IMR-90 (cell line): ENCODE measurements at places on chromosomes 6 and 20. TPM values are rescaled to one million over a fixed set of nuclear protein-coding genes. Genes with fewer than 3 reads are reported as not detected.

- H3K4me1 ChIP-seq = peaks cover 30% of the 10 kb centered on the region
- peak; percentile 100 for DNase-seq
- H3K27me3 ChIP-seq = no peaks in the 10 kb centered on the region
- H3K27ac ChIP-seq = peak overlapping the region; percentile 19; the same call in 1 of the 2 replicates
- H3K4me3 ChIP-seq = no peak overlapping the region
Measured at GRCh38 chr6:133609415-133610226, 279.3 kb upstream of the TCF21 start.

DNA sequence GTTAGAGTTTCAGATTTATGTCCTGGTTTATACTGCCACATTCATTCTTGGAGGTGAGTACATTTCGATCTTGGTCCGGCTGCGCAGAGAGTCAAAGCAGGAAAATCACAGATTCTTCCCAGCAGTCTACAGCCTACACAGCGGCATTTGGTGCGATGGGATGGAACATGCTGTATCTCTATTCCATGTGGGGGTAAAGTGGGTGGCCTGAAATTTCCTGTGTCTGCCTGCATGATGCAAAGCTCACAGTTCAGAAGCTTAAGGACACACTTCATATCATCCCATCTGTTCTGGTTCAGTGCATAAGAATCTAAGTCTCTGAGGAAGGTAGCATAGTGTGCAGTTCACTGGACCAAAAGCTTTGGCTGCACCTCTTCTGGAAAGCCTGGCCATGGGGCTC, at the start of gene DEFB127:
DEFB127 (plus strand) TSS at position 301 of the 400 bp plus-strand sequence; CDS start at position 392, 91 bp downstream.
- no peak within 1 kb of the TSS for H3K27ac ChIP-seq
- H3K4me1 ChIP-seq = no peaks in the 10 kb centered on the region
- H3K4me3 ChIP-seq = no peak within 1 kb of the TSS
- DNase-seq = no peak
- no peaks in the 10 kb centered on the region for H3K36me3 ChIP-seq

- no peaks in the 10 kb centered on the region for H3K27me3 ChIP-seq
- H3K4me1 ChIP-seq = peaks cover 14% of the 10 kb centered on the region
- H3K36me3 ChIP-seq = no peaks in the 10 kb centered on the region
- peak overlapping the region; percentile 81 for H3K27ac ChIP-seq
Measured at GRCh38 chr6:169292338-169293124, 38.9 kb upstream of the THBS2 start.

DNA sequence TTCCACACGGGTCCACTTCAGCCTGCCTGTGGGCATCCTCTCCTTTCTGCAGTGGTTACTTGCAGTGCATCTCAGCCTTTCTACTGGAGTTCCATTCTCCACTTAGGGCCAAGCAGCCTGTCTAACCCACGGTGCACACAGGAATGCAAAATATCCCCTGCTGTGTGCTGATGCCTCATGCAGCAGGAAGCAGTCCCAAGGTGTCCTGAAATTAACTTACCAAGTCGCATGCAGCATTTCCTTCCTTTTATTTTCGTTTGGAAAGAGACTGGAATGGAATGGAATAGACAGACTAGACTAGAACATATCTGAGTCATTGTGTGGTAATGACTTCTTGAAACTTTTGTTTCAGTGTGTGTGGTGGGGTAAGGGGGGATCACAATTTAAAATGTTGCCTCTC, 25.9 kb upstream of the FOXQ1 start:
- no peak overlapping the region for H3K4me3 ChIP-seq
- H3K27me3 ChIP-seq = peaks cover 2% of the 10 kb centered on the region; the same call in 1 of the 2 replicates
- DNase-seq = peak; percentile 71
- H3K4me1 ChIP-seq = peaks cover 16% of the 10 kb centered on the region

The MBOAT1 gene
- total RNA-seq = 4.7 and 5.6 TPM in 2 replicates

DNA sequence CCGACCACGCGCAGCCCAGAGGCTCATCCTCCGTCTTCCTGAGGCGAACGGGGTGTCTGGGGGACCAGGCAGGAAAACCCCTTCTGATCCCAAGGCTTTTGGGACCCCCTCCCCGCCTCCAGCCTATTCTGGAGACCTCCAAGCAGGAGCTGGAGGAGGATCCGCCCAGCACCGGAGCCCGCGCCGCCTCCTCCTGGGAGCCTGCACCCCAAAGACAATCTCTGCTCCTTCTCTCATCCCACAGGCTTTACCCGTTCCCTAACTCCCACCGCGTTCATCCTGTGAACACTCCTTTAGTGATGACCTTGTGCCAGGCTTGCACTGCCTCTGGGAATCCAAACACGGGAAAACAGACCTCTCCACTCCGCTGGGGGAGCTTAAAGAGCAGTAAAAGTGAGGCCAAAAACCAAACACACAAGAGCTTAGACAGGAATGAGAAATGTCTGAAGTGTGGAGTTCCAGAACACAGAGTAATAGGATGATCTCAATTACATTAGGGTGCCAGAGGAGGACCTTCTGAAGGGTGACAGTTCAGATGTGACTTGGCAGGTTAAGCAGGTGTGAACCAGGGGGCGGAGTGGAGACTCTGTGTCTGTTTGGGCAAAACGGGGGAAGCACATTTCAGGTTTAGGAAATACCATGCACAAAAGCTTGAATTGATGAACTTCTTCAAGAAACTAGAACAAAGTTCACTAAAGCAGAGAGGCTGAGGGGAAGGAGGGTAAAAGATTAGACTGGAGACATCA, 7.6 kb downstream of the HLA-DRB5 start:
- no peaks in the 10 kb centered on the region for H3K27me3 ChIP-seq
- no peaks in the 10 kb centered on the region for H3K36me3 ChIP-seq
- no peak overlapping the region for H3K4me3 ChIP-seq
- no peak overlapping the region for H3K27ac ChIP-seq

DNA sequence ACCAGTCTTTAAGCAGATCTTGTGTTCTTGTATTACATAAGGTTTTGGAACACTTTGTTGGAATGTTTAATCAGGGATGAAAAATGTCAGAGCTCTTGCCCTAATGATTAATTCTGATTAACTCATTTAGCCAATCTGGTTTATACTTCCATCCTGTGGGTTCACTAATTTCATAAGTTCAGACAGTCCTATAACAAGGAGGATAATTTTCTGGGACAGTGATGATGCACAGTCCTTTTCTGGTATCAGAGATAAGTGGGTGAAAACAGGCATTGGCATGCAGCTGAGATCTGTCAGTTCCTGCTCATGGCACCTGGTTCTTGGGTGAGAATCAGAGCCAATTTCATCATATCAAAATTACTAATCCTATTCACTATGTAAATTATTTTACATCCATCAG, 125.0 kb upstream of the LAMA2 start:
- no peaks in the 10 kb centered on the region for H3K4me1 ChIP-seq
- no peaks in the 10 kb centered on the region; the same call in 1 of the 2 replicates for H3K27me3 ChIP-seq
- no peak for DNase-seq
- H3K36me3 ChIP-seq = no peaks in the 10 kb centered on the region
- no peak overlapping the region for H3K4me3 ChIP-seq
- H3K27ac ChIP-seq = no peak overlapping the region

The FOXC1 gene
- total RNA-seq = 1.3 and 1.9 TPM in 2 replicates

The HSPA12B gene
- total RNA-seq = not detected in 2 replicates

- DNase-seq = peak; percentile 72
- no peaks in the 10 kb centered on the region for H3K36me3 ChIP-seq
- H3K4me3 ChIP-seq = no peak overlapping the region
- H3K27me3 ChIP-seq = no peaks in the 10 kb centered on the region
Measured at GRCh38 chr6:75024828-75025227, 181.0 kb downstream of the COL12A1 start.

- no peak for DNase-seq
- no peaks in the 10 kb centered on the region for H3K4me1 ChIP-seq
- H3K27ac ChIP-seq = no peak overlapping the region
- H3K27me3 ChIP-seq = no peaks in the 10 kb centered on the region
- H3K36me3 ChIP-seq = no peaks in the 10 kb centered on the region
- H3K4me3 ChIP-seq = no peak overlapping the region
Measured at GRCh38 chr6:151695156-151695555, 112.3 kb upstream of the ESR1 start.

GRCh38 chr6:8859501-8859900, 424.2 kb upstream of the SLC35B3 start:
- H3K27me3 ChIP-seq = no peaks in the 10 kb centered on the region
- no peak overlapping the region for H3K27ac ChIP-seq
- no peaks in the 10 kb centered on the region for H3K36me3 ChIP-seq
- H3K4me1 ChIP-seq = no peaks in the 10 kb centered on the region

DNA sequence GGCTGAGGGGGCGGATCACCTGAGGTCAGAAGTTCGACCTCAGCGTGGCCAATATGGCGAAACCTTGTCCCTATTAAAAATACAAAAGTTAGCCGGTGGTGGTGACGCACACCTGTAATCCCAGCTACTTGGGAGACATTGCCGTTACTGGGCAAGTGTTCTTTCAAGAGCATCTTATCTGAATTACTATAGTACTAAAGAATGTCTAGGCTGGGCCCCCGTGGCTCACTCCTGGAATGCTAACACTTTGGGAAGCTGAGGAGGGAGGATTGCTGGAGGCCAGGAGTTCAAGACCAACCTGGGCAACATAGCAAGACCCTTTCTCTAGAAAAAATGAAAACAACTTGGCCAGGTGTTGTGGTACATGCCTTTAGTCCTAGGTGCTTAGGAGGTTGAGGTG, 859 bp upstream of the ZFP57 start:
- no peak overlapping the region for H3K27ac ChIP-seq
- no peak for DNase-seq
- H3K36me3 ChIP-seq = no peaks in the 10 kb centered on the region
- H3K4me1 ChIP-seq = no peaks in the 10 kb centered on the region
- no peaks in the 10 kb centered on the region; the same call in 1 of the 2 replicates for H3K27me3 ChIP-seq

- H3K36me3 ChIP-seq = no peaks in the 10 kb centered on the region
- H3K4me3 ChIP-seq = peak overlapping the region; percentile 93
- peaks cover 10% of the 10 kb centered on the region for H3K27me3 ChIP-seq
- H3K4me1 ChIP-seq = peaks cover 2% of the 10 kb centered on the region; the same call in 1 of the 2 replicates
- DNase-seq = no peak
Measured at GRCh38 chr6:15663130-15663871, 473 bp upstream of the DTNBP1 start.
